ENCODE measurements at places on chromosomes 1 and 21.

GRCh38 chr1:239924741-239925350 lies 166.8 kb upstream of the FMN2 start:
- no peaks in the 10 kb centered on the region for H3K36me3 ChIP-seq
- no peak overlapping the region for H3K4me3 ChIP-seq
- H3K27me3 ChIP-seq, result no peaks in the 10 kb centered on the region
- no peak for DNase-seq

GRCh38 chr1:36582066-36582755 lies 99.5 kb upstream of the CSF3R start:
- H3K4me3 ChIP-seq, result no peak overlapping the region
- no peaks in the 10 kb centered on the region for H3K36me3 ChIP-seq
- DNase-seq, result no peak
- H3K27ac ChIP-seq, result no peak overlapping the region

DNA sequence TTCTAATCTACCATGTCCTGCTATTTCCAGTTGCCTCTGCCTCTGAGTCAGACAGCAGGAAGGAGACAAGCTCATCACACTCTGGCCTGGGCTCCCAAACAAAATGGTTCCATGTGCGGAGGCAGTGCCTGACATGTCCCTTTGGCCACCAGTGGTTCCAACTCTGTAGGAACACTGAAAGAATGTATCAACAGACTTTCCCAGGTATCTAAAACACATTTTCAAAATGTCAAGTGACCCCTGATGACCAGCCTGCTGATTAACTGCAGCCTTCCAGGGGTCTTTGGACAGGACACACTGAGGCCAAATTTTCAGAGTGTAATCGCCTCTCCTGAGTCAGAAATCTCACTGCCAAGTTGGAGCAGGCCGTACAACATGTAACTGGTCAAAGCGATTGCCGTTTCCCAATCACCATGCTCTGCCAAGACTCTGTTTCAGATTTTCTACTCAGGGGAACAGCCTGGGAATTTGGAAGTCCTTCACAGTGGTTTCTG lies 172.7 kb downstream of the TPR start:
- no peak overlapping the region for H3K4me3 ChIP-seq
- DNase-seq, result no peak
- peaks cover 8% of the 10 kb centered on the region for H3K4me1 ChIP-seq
- no peaks in the 10 kb centered on the region for H3K27me3 ChIP-seq
- H3K27ac ChIP-seq, result no peak overlapping the region
- H3K36me3 ChIP-seq, result no peaks in the 10 kb centered on the region

GRCh38 chr1:6302568-6302967 lies 41.7 kb upstream of the GPR153 start:
- no peak overlapping the region for H3K4me3 ChIP-seq
- no peaks in the 10 kb centered on the region for H3K27me3 ChIP-seq
- H3K36me3 ChIP-seq, result peaks cover 6% of the 10 kb centered on the region
- peaks cover 3% of the 10 kb centered on the region for H3K4me1 ChIP-seq
- H3K27ac ChIP-seq, result no peak overlapping the region
- DNase-seq, result no peak

DNA sequence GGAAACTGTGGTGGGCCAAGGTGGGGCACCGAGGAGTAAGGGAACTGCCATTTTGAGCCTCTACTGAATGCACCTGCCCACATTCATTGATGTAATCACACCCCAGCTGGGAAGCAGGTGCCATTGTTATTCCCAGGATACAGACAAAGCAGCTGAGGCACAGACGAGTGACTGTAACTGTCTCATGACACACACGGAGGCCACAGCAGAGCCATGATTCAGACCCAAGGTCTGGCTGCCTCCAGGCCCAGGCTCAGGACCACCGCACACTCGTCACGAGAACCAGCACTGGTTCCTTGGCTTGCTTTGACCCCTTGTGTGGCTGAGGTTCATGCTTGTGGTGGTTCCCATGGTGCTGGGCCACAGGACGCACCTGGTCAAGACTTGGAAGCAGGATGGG lies 45.6 kb upstream of the CLIC4 start:
- no peak overlapping the region for H3K27ac ChIP-seq
- DNase-seq, result no peak
- no peaks in the 10 kb centered on the region for H3K36me3 ChIP-seq
- H3K27me3 ChIP-seq, result no peaks in the 10 kb centered on the region
- no peak overlapping the region for H3K4me3 ChIP-seq
- peaks cover 8% of the 10 kb centered on the region for H3K4me1 ChIP-seq

DNA sequence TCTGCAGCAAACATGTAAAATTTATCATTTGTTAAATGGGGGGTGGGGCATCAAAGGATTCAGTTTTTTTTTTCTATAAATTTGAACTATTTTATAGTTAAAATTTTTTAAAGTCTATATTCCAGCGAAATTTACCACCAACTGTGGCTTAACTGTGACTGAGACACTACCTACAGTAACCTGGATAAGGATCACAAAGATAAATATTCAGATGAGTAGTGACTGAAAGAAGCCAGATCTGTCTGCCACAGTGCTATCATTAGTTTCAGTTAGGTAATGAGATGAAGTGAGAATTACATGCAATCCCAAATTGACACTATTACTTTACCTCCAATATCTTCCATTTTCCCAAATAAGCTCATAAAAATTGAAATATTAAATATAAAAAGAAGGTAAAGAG lies 5.4 kb downstream of the SPATA6 start:
- H3K27ac ChIP-seq, result no peak overlapping the region
- no peaks in the 10 kb centered on the region for H3K36me3 ChIP-seq
- peaks cover 22% of the 10 kb centered on the region for H3K4me1 ChIP-seq
- DNase-seq, result no peak
- no peak overlapping the region for H3K4me3 ChIP-seq

DNA sequence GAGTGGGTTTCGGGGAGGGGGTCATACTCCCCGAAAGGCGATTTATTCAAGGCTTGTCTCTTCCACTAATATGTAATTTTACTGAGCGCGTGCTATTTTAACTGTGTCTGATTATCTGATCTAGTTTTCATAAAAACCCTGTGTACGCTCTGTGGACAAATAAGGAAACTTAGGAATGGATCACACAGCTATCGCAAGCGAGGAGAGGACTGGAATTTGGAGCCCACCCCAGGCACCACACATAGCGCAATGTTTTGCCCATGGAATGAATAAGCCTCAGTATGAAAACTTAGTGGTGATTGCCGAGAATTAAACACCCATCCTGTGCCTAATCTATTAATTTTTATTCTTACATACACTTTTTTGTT lies 9.8 kb upstream of the RAB42 start:
- peaks cover 23% of the 10 kb centered on the region for H3K36me3 ChIP-seq
- peaks cover 25% of the 10 kb centered on the region for H3K4me1 ChIP-seq
- no peaks in the 10 kb centered on the region for H3K27me3 ChIP-seq
- peak overlapping the region; percentile 88 for H3K27ac ChIP-seq
- H3K4me3 ChIP-seq, result peak overlapping the region; percentile 90

GRCh38 chr1:54287801-54288211 lies 87.8 kb downstream of the MRPL37 start:
- peaks cover 28% of the 10 kb centered on the region for H3K4me1 ChIP-seq
- no peak overlapping the region for H3K4me3 ChIP-seq
- H3K27ac ChIP-seq, result peak overlapping the region; percentile 93

- H3K27ac ChIP-seq, result no peak overlapping the region
- H3K4me3 ChIP-seq, result no peak overlapping the region
- H3K27me3 ChIP-seq, result no peaks in the 10 kb centered on the region
These were observed 12.6 kb downstream of the RHBDL2 start for GRCh38 chr1:38929054-38929453.

DNA sequence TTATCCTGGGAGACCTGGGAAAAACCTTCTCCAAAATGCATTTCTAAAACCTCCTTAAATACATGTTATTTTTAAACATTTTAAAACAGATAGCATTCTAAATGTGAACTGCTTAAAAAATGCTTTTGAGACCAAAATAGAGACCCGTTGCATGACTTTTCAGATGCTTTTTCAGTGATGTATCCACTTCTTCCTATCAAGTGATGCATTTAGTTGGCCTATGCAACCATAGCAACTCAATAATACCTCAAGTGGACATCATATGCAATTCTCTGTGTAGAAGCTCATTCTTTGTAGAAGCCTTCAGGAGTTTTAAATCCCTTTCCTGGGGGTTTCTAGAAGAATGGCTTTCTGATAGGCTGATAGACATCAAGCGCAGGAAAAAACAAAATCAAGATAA lies 94.5 kb upstream of the RAVER2 start:
- no peak overlapping the region for H3K4me3 ChIP-seq
- H3K36me3 ChIP-seq, result peaks cover 10% of the 10 kb centered on the region
- DNase-seq, result no peak
- H3K27ac ChIP-seq, result no peak overlapping the region
- H3K27me3 ChIP-seq, result no peaks in the 10 kb centered on the region

GRCh38 chr21:35239811-35240219 lies 190.7 kb upstream of the RUNX1 start:
- no peak overlapping the region for H3K27ac ChIP-seq
- H3K4me3 ChIP-seq, result no peak overlapping the region
- no peaks in the 10 kb centered on the region for H3K36me3 ChIP-seq
- peaks cover 14% of the 10 kb centered on the region for H3K4me1 ChIP-seq
- DNase-seq, result no peak

DNA sequence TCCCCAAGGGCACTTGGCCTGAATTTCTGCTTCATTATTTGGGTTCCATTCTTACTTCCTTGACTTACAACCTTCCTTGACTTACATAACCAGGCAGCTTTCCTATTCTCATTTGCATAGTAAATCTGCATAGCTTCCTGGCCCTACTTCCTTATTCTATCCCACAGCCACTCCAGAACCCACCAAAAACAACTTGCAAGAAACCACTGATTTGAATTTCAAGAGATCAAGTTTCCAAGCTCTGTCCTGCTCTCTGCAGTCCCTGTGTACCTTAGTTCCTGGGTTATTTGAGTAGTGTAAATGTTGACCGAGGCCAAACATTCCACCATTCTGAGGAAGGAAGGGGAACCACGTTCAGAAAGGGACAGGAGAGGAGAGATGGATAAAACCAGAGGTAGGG lies 603.3 kb downstream of the PTPRC start:
- H3K36me3 ChIP-seq, result no peaks in the 10 kb centered on the region
- no peaks in the 10 kb centered on the region for H3K27me3 ChIP-seq
- H3K4me1 ChIP-seq, result peaks cover 2% of the 10 kb centered on the region
- no peak overlapping the region for H3K4me3 ChIP-seq

GRCh38 chr1:1423245-1423597 lies 2.1 kb upstream of the ANKRD65 start:
- DNase-seq, result no peak
- no peaks in the 10 kb centered on the region for H3K27me3 ChIP-seq
- H3K4me1 ChIP-seq, result no peaks in the 10 kb centered on the region
- H3K36me3 ChIP-seq, result no peaks in the 10 kb centered on the region

- peaks cover 6% of the 10 kb centered on the region for H3K4me1 ChIP-seq
- H3K36me3 ChIP-seq, result peaks cover 31% of the 10 kb centered on the region
- no peak for DNase-seq
- no peak overlapping the region for H3K27ac ChIP-seq
- H3K4me3 ChIP-seq, result no peak overlapping the region
- no peaks in the 10 kb centered on the region for H3K27me3 ChIP-seq
These were observed 206.3 kb downstream of the SIPA1L2 start for GRCh38 chr1:232423591-232423990.

- H3K36me3 ChIP-seq, result no peaks in the 10 kb centered on the region
- H3K4me1 ChIP-seq, result peaks cover 38% of the 10 kb centered on the region
- no peak overlapping the region for H3K4me3 ChIP-seq
These were observed 10.5 kb downstream of the BCAR3 start for GRCh38 chr1:93671099-93671621.

DNA sequence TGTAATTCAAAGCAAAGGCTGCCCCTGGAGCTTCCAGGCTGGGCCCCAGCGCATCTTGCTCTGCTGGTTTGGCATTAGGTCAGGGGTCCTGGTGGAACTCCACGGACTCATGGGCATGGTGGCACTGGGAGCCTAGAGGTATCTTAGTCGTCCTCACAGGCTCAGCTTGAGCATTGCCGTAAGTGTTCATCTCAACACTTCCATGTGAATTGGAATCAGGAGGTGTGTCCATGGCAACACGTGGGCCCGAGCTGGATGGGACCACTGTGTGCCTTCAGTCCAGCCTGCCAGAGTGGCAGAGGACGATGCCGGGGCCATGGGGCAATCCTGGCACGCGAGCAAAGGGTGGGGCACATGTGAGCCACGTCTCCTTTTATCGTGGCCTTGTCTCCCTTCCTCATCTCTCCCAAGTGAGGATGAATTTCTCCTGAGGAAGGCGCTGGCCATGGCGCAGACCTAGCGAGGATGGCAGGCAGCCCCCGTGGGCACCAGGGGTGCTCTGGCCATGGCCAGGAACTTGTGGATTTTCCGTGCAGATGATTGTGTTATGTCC lies 47.0 kb downstream of the AGPAT3 start:
- H3K27me3 ChIP-seq, result no peaks in the 10 kb centered on the region
- no peak overlapping the region for H3K27ac ChIP-seq
- H3K36me3 ChIP-seq, result peaks cover 17% of the 10 kb centered on the region
- H3K4me1 ChIP-seq, result peaks cover 13% of the 10 kb centered on the region
- no peak overlapping the region for H3K4me3 ChIP-seq
- no peak for DNase-seq

DNA sequence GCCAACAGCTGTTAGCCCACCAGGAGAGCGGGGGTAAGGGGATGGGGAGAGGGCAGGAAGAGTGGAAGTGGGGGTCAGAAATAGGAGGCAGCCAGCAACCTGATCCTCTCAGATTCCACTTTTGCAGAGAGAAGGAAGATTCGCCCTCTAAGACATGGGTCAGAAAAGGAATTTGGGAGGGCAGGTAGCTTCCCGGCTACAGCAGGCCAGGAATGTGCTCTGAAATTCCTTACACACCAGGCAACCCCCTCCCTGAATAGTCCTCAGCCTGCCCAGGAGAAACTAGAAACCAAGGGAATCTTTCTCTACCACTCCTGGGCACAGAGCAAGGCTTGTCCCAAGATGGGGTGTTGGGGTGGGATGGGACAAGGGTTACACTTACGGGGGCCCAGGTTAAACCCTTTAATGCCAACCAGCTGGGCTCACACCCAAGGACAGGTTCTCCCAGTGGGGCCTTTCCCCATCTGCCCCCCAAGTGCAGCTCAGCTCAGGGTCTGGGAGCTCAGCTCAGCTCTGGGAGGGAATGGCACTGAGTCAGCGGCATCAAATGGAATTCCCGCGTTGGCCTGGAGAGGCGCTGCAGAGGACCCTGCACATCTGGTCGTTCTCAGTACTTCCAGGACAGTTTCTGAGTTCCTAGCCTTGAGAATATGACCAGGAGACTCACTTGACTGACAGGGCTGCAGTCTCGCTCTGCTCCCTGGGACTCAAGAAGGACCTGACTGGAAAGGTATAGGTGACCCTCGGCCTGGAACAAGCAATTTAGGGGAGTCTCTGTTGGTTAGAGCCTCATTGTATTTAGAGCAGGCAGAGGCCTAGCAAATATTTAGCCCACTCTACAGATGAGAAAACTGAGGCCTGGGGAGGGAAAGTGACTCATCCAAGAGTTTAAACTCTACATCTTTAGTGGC lies 761 bp downstream of the TNNT2 start:
- H3K27me3 ChIP-seq, result peaks cover 33% of the 10 kb centered on the region
- no peak overlapping the region for H3K4me3 ChIP-seq
- H3K27ac ChIP-seq, result peak overlapping the region; percentile 59
- peaks cover 20% of the 10 kb centered on the region for H3K4me1 ChIP-seq

Measured in osteocyte (in vitro differentiated cells).